SK-N-SH treated with all-trans-retinoic acid at 6 μM for 48 hours (cell line): ENCODE measurements at places on chromosomes 13 and 19.

DNA sequence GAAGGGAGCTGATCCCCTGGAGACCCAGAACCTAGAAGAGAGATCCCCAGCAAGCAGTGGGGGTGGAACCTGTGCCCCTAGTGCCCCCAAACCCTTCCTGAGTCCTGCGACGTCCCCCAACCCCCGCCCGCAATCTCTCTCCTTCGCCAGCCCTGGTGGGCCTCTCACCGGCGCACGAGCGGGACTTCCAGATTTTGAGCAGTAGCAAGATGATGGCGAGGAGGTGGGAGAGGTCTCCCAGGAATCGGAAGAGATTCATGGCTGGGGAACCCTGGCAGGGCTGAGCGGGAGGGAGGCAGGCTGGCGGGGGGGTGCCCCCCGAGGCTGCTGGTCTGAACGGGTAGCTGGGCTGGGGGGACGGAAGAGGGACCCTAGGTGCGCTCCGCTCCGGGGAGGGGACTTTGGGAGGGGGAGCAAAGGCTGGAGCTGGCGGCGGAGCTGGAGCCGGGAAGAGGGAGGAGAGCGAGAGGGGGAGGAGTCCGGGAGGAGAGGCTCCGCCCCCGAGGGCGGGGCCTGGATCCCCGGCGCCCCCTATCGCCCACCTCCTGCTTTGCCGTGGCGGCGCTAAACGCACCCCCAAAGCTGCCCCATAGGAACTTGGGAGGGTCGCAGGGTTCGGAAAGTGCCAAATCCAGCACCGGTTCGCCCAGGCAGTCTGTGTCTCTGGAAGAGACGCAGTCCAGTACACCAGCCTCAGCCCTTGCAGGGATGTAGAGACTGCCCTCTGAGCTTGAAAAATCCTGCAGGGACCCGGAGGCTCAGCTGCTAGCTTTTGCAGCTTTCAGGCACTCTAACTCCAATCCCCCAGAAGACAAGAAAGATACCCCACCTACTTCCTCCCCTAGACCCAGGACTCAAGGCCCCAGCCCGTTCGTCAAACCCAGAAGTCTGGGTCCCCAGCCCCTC is at the start of gene KDELR1:
KDELR1 (minus strand) TSS at position 452 of the 906 bp plus-strand sequence; CDS start at position 259, 193 bp downstream.
- peak; percentile 76 for ATAC-seq

- no peak for ATAC-seq
These were observed 4.7 kb downstream of the LSM4 start for GRCh38 chr19:18317961-18318800.

DNA sequence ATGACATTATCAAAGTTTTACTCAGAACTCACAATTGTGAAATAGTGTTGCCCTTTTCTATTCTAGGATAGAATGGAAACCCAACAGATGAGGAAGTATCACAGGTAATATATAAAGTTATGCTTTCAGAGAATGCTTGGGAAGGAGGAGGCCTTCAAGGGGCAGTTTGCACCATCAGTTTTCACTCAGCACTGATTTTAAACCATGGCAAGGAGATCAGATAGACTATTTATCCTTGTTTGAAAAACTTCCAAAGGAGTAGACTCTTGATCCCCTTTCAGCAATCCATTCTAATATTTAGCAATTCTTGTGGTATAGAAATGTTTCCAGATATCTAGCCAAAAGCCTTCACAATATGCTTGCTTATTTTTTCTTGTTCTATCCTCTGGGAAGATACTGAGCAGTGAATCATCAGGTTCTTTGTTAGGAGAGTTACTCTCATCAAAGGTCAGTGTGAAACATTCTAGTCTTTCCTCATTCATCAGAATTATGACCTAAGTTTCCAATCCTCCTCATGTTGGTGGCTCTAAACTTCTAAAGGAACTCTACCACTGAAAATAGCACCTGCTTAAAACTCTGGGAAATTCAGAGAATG is 3.8 kb downstream of the GPC6 start:
- ATAC-seq, result no peak

DNA sequence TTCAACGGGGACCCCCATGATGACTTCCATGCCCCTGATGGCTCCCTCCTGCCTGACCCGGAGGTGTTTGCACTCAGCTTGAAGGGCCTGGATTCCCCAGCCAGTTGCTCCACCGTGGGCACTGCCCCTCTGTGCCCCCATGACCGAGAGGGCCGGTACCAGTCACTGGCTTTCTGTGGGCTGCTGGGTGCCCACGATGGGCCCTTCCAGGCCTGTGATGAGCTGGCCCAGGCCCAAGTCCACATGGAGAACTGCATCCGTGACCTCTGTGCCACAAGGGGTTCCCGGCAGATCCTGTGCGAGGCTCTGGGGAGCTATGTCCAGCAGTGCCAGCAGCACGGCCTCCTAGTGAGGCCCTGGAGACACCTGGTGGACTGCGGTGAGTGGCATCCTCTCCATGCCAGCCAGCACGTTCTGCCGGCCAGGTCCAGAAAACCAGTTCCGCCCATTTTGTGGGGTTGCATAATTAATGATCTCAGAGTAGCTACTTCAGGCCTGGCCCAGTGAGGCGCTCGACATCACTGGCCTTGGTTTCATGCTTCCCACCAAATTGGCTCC is 34.9 kb upstream of the FXYD3 start:
- ATAC-seq, result no peak

- ATAC-seq, result no peak
These were observed 4.7 kb upstream of the UBE2M start for GRCh38 chr19:58563034-58563573.

DNA sequence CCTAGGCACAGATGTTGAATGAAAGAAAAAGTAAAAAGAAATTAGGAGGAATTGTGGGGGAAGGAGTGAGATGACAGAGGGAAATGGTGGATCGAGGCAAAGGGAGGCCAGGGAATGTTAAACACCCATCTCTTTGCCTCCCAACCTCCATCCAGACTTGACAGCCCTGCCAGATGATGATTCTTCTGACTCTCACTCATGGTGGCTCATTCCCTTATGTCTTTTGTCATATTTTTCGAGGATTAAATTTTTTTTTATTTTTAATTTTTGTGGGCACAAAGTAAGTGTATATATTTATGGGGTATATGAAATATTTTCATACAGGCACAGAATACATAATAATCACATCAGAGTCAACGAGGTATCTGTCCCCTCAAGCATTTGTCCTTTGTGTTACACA is 42.8 kb downstream of the ADGRE1 start:
- ATAC-seq, result no peak

GRCh38 chr19:4700693-4700970 is 23.0 kb downstream of the DPP9 start:
- ATAC-seq, result no peak

DNA sequence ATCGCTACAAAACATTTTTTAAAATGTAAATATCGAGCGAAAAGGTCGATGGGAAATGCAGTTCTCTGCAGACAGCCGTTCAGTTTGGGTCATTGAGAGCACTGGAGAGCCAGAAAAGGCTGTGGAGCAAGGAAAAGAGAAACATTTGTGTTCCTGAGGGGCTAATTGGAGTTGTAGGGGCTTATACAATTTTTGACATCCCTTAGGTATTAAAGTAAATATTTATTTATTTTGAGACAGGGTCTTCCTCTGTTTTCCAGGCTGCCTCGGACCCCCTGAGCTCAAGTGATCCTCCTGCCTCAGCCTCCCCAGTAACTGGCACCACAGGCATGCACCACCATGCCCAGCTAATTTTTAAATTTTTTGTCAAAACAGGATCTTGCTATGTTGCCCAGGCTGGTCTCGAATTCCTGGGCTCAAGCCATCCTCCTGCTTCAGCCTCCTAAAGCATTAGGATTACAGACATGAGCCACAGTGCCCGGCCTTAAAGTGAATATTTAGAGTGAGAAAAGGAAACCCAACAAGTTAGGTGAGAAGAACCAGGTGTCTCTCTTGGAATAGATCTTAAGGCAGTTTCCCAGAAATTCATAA is 825 bp upstream of the YIF1B start:
- ATAC-seq, result peak; percentile 22

- ATAC-seq, result peak; percentile 69
These were observed 38.6 kb upstream of the SEMA6B start for GRCh38 chr19:4597975-4598671.

DNA sequence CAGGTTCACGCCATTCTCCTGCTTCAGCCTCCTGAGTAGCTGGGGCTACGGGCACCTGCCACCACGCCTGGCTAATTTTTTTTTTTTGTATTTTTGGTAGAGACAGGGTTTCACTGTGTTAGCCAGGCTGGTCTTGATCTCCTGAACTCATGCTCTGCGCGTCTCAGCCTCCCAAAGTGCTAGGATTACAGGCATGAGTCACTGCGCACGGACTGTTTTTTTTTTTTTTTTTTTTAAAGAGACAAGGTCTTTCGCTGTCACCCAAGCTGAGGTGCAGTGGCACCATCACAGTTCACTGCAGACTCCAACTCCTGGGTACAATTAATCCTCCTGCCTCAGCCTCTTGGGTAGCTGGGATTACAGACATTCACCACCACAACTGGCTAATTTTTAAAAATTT is 8.2 kb upstream of the ADAMTS10 start:
- ATAC-seq, result peak; percentile 36; the same call in 2 of the 3 replicates

GRCh38 chr19:42078058-42078457 is 2.1 kb downstream of the ZNF574 start:
- no peak for ATAC-seq

DNA sequence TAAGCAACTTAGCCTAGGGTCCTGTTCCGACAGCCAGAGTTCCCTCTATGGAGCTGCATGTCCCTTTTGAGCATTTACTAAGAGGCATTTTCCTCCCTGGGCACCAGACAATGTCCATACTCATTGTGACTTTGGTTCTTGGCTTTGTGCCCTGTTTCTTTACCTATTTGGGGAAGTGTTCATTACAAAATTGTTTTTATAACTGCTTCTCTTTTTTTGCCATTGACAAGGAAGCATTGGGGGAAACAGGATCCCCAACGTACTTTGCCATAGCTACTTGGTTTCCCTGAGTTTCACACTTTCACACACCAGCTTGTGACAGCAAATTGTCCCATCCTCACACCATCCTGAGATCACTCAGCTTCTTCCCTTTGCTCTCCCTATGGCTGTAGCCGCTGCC is 81.1 kb upstream of the SIAH3 start:
- no peak for ATAC-seq

GRCh38 chr13:45847554-45848224 is 3.9 kb downstream of the SIAH3 start:
- ATAC-seq, result peak; percentile 26; the same call in 2 of the 3 replicates

DNA sequence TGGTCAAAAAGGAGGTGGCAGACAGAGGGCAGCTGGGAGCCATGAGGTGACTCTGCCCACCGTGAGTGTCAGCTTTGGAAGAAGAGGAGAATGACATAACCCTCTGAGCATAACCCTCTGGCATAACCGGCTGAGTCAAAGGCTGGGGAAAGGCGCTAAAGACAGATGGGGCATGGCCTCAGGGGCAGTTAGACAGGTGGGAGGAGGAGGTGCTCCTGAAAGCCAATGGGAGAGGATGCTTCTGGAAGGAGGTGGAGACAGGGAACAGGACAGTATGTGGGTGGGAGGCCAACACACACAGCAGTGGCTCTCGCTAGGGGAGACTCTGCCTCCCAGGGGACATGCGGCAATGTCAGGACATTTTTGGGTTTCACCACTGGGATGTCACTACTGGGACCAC is 17.1 kb downstream of the ELAVL1 start:
- ATAC-seq, result no peak

- peak; percentile 88 for ATAC-seq
These were observed 3.7 kb upstream of the SPIB start for GRCh38 chr19:50414864-50415660.

- ATAC-seq, result peak; percentile 89
These were observed 115.1 kb upstream of the CACNA1A start for GRCh38 chr19:13621413-13621812.

DNA sequence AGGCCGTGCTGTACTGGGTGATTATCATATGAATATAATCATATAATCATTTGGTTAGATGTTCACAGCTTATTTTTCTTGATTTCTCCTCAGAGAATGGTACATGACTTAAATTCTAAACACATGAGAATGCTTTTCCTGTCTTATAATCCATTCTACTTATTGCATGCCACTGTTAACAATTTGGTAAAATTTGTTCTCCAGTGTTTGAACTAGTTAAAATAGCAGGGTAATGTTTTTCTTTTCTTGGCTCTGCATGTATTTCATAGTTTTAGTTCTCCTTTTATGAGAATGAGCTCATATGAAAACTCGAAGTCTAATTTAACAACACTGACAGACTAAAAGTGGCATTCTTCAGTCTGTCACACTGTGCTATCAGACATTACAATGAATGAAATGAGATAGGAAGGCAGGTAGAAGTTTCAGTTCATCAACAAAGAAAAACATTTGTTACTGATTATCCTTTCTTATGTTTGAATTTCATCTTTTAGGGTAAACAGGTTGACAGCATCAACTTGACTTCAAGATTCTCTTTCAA is 10.2 kb downstream of the SPRYD7 start:
- no peak for ATAC-seq

- no peak for ATAC-seq
These were observed 2.3 kb upstream of the FCAR start for GRCh38 chr19:54871696-54872095.

DNA sequence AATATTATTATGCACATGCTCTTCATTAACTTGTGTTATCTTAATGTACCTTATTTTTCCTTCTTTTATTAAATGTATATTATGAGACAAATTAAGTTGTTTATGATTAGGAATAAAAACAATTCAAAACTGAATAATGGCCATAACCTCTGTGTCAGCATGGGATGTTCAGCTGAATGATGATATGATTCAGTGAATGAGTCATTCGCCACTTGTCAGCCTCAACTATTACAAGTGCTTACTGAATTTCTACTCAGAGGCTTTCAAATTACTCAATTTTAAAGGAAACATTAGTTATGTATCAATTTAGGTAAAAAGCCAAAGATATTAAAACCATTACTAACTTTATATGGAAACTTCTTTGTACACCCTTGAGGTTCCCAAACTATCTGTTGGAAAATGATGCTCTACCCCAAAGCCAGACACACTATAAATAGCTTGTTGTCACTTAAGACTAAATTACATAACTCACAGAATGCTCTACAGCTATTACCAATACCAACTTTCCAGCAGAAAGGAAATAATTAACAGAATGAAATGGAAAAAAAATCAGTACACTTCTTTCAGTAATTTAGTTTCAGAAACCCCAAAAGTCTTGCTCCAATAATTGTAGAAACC is 14.4 kb downstream of the LIG4 start:
- no peak for ATAC-seq

GRCh38 chr13:20258208-20258962 is 26.3 kb upstream of the GJB6 start:
- ATAC-seq, result no peak

DNA sequence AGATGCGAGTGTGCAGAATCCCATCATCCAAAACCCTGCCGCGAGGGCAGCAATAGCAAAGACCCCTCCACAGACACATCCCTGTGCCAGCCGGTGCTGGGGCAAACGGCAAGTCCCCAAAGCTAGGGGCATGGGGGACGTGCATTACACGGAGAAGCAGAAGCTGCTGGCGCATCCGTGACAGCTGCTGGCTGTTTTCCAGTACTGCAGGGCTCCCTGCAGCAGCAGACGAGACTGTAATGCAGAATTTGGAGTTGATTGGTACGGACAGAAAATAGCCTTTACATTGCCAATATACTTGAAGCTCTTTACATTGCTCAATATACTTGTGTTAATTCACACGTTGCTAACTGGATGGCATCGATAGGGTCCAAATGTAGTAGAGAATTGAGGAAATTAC is 77.2 kb upstream of the TMTC4 start:
- peak; percentile 56 for ATAC-seq
